ENCODE measurements at places on chromosomes 11 and 22. TPM values are rescaled to one million over a fixed set of nuclear protein-coding genes. Genes with fewer than 3 reads are reported as not detected.

- DNase-seq, result no peak
Observed at GRCh38 chr11:108847298-108847990, 182.6 kb downstream of the DDX10 start.

- DNase-seq, result no peak
Observed at GRCh38 chr11:12508151-12508751, 130.9 kb downstream of the PARVA start.

DNA sequence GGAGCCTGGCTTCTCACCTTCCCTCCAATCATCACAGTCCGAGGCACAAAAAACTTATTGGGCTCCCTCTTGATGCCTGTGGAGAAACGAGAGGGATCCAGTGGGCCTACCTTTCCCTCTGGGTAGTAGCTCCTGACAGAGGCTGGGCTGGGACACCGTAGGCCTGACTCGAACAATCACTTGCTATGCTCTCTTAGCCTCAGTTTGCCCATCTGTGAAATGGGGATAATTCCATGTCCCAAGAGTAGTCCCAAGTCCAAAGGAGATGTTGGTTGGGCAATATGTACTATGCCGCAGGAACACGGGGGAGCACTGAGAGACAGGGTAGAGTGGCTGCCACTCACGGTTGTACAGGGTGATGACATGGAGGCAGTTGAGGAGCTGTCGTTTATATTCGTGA is 7.6 kb upstream of the RASGRP2 start:
- DNase-seq, result no peak

- no peak for DNase-seq
Observed at GRCh38 chr22:45470871-45471270, 31.8 kb upstream of the FBLN1 start.

Gene GGTLC3
- polyA plus RNA-seq, result not detected

Gene NXPE2
- polyA plus RNA-seq, result not detected
